ENCODE measurements at places on chromosomes 7 and 10.

DNA sequence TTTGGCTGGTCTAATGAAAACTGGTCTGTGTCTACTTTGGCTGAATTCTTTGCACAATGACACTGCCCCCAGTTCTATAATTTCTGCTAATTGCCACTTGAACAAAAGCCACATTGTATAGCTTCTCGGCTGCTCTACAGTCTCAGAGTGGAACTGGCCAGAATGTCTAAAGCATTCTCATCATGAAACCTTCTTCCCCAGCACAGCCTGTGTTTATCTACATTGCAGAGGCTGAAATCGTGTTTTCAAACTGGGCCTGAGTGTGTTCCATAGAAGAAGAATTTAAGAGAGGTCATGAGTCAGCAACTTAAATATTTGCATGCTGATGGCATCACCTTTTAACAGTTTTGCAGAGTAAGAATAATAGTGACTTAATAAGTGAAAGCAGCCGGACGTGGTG lies 177.2 kb downstream of the BUB3 start:
- DNase-seq = no peak

GRCh38 chr10:104028146-104028545 lies 57.5 kb downstream of the COL17A1 start:
- no peak for DNase-seq

GRCh38 chr10:11363497-11363896 lies 248.0 kb downstream of the USP6NL start:
- no peak for DNase-seq

DNA sequence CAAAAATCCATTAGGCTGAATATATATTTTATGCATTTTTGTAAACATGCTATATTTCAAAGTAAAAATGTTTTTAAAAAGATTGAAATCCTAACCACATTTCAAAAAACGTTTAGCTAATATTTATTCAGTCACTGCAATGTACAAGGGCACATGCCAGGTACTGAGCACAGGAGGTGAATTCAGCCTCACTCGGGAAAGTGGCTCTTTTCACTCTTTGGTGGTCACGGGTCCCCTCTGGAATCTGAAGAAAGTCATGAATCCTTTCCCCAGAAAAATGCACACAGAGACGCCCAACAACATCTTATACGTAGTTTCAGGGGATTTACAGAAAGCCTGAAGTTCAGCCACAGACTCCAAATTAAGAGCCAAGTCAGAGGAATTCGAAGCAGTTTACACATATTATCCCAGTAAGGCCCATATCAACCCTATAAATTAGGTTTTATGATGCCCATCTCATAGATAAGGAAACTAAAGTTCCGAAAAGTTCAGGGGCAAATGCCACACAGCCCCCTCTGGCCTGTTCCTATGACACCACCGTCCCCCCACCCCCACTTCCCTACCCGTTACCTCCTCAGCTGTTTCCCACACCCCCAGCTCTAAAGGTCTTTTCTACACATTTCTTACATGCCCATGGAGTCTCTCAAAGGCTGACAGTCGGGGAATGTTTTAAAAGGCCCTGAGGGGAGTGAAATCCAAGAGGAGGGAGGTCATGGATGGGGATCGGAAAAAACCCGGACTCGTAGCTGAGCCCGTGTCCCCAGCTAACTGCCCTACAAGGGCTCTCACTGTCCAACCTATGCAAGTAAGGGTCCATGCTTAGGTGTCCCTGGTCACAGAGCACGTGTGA lies 9.6 kb upstream of the SVOPL start:
- DNase-seq = no peak

DNA sequence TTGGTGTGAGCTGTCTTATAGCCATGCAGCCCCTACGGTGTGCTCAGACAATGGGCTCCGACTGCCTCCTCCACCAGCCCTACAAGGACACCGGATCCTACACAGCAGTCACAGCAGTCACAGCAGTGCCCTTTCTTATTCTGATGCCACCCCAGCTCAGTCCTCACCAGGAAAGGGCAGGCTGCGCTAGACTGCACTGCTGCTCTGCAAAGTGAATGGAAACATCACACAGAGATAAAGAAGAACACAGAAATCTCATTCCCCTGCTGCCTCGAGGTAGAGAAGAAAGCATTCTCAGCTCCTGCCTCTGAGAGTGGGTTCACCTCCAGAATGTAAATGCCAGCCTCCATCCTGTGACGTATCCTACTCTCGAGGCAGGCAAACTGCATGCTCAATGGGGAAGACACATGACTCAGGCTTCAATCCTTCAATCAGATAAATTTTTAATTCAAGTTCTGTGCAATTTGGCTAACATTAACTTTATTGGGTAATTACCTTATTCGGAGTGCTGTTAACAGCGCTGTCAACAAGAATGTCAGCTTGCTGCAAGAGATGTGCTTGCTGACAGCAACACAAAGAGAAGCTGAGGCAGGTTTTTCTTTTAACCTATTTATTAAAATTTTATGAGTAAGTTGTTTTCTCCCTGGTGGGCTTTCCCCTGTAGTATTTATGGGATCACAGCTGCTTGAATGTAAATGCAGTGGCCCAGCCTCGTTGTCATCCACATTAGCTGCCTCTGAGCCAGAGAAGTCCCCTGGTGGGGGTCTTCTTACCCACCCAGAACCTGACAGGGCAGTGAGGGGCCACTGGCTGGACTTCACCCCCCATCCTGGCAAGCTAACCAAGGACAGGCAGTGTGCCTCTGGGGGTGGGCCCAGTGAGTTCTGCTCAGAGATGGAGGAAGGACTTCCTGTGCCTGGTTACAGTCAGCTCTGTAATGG lies 241.3 kb upstream of the KMT2E start:
- DNase-seq = no peak

- no peak for DNase-seq
These were observed 283.1 kb upstream of the PITRM1 start for GRCh38 chr10:3455385-3456334.

DNA sequence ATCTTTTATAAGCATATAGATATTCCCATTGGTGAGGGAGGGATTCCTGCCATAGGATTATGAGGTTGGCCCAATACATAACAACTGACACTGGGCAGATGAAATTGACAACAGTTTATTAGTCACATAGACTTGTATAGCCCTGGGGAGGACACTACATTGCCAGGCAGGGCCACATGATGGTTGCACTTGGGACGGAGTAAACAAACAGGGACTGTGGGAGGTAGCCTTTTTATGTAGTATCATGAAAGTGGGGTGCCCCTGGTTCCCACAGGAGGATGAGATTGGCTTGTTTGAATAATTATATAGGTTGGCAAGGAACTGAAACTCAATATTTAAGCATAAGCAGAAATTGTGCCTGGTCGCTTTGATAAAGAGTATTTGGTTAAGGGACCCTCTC lies 23.5 kb downstream of the TRIM24 start:
- no peak for DNase-seq
